Endodermal cell (in vitro differentiated cells): ENCODE measurements at places on chromosomes 16 and 17. TPM values are rescaled to one million over a fixed set of nuclear protein-coding genes. Genes with fewer than 3 reads are reported as not detected.

The CCL16 gene
- not detected in 2 replicates for total RNA-seq

The HOXB3 gene
- not detected in 2 replicates for total RNA-seq

The PDIA2 gene
- 2.6 to 17.3 TPM (median 2.9 TPM) in 3 replicates for total RNA-seq

The SYT17 gene
- total RNA-seq, result 10.4 and 11.2 TPM in 2 replicates

The SEPTIN1 gene
- 1.1 and 1.3 TPM in 2 replicates for total RNA-seq

The PCYT2 gene
- 61.7 and 66.8 TPM in 2 replicates for total RNA-seq

The CDIPT gene
- 63.4 and 66.8 TPM in 2 replicates for total RNA-seq

The C16orf82 gene
- total RNA-seq, result not detected in 3 replicates

The RNF40 gene
- 90.4 and 95.8 TPM in 2 replicates for total RNA-seq

The RPA1 gene
- 190 and 195 TPM in 2 replicates for total RNA-seq

The KRT25 gene
- not detected in 3 replicates for total RNA-seq

The KDM8 gene
- total RNA-seq, result 8.3 to 12.1 TPM (median 10.2 TPM) in 3 replicates

The ZG16 gene
- total RNA-seq, result not detected in 2 replicates

The KCTD11 gene
- 5.8 and 7.1 TPM in 2 replicates for total RNA-seq

The CACNG3 gene
- not detected in 2 replicates for total RNA-seq

The FBXL16 gene
- 0.38 to 6.2 TPM (median 0.53 TPM) in 3 replicates for total RNA-seq

The ZFPM1 gene
- 14.5 and 18.1 TPM in 2 replicates for total RNA-seq

The NLRC3 gene
- 0.06 to 0.11 TPM in 2 of 3 replicates, not detected in the other for total RNA-seq

The PEMT gene
- 44.2 to 52.7 TPM (median 44.9 TPM) in 3 replicates for total RNA-seq

The NDRG4 gene
- 73.2 to 179 TPM (median 81.9 TPM) in 3 replicates for total RNA-seq

The GAS2L2 gene
- total RNA-seq, result 0.17 TPM in 1 of 3 replicates, not detected in the others

The PPP1R1B gene
- 2.1 and 2.3 TPM in 2 replicates for total RNA-seq

The MT1H gene
- total RNA-seq, result not detected in 3 replicates

The ZPBP2 gene
- total RNA-seq, result not detected in 3 replicates

The RGS9 gene
- total RNA-seq, result 10.8 and 11.1 TPM in 2 replicates

The ELMO3 gene
- 5.6 and 6.4 TPM in 2 replicates for total RNA-seq

The SDR42E2 gene
- not detected in 3 replicates for total RNA-seq

The RHBDL1 gene
- total RNA-seq, result 5.1 and 5.2 TPM in 2 replicates

The SLC6A2 gene
- not detected in 3 replicates for total RNA-seq

The NOS2 gene
- 0.23 to 0.62 TPM (median 0.46 TPM) in 3 replicates for total RNA-seq

The ATP6V0D1 gene
- 57.1 and 58.3 TPM in 2 replicates for total RNA-seq

The DNAAF8 gene
- 0.35 to 0.97 TPM in 2 of 3 replicates, not detected in the other for total RNA-seq

The SPATA32 gene
- total RNA-seq, result 0.11 and 0.18 TPM in 2 replicates

The PRR15L gene
- total RNA-seq, result 0.60 to 1.0 TPM (median 0.67 TPM) in 3 replicates

The MLKL gene
- 0.15 to 0.22 TPM in 2 of 3 replicates, not detected in the other for total RNA-seq

The OTOP2 gene
- not detected in 2 replicates for total RNA-seq

The PRKCB gene
- 0.38 to 1.7 TPM (median 0.76 TPM) in 3 replicates for total RNA-seq

The ARHGDIG gene
- 19.2 and 21.0 TPM in 2 replicates for total RNA-seq

The ZNF385C gene
- 1.4 TPM in 2 replicates for total RNA-seq

The TP53TG3C gene
- not detected in 3 replicates for total RNA-seq

The KRTAP9-8 gene
- total RNA-seq, result not detected in 2 replicates

The LRRC36 gene
- 0.59 TPM in 1 of 2 replicates, not detected in the other for total RNA-seq

The KRT34 gene
- not detected in 3 replicates for total RNA-seq

The EVI2A gene
- total RNA-seq, result not detected in 2 replicates
